ENCODE measurements at places on chromosomes 7 and 10.
A peak's percentile ranks its signal among the peaks of the same experiment; 100 is the strongest.

DNA sequence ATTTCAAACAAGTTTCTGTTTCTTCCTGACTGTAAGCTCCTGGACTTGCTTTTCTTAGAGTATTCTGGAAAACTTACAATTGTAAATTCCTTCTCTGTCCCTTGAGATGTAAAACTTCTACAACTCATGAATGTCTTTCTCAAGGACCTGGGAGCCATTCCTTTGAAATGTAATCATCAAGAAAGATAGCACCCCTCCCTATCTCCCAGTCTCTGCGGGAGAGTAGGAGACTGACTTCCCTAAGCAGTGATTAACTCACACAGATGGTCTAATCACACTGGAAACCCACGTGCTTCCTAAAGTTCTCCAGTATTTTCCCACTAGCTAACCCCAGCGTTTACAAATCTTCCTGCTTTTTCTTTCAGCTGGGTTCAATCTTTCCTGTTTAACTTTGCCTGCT lies 549.4 kb downstream of the SORCS1 start:
- DNase-seq = no peak

- no peak for DNase-seq
Observed at GRCh38 chr10:130739757-130740145, 571.8 kb downstream of the TCERG1L start.

DNA sequence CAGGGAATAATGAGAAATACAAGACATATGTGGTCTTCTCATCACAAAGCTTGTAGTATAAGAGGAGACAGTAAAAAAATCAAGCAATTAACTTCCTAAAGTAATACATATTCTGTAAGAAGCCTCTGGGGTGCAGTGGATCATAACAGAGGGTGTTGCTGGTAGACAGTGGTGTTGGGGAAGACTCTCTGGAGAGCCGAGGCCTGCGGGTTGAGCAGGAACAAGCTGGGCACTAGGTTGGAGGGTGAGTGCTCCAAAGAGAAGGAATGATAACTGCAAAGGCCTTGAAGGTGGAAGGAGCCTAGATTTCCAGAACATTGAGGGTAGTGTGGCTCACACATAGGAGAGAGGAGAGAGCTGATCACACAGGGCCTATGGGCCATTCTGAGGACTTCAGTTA lies 1.5 kb downstream of the GIMAP4 start:
- no peak for DNase-seq

DNA sequence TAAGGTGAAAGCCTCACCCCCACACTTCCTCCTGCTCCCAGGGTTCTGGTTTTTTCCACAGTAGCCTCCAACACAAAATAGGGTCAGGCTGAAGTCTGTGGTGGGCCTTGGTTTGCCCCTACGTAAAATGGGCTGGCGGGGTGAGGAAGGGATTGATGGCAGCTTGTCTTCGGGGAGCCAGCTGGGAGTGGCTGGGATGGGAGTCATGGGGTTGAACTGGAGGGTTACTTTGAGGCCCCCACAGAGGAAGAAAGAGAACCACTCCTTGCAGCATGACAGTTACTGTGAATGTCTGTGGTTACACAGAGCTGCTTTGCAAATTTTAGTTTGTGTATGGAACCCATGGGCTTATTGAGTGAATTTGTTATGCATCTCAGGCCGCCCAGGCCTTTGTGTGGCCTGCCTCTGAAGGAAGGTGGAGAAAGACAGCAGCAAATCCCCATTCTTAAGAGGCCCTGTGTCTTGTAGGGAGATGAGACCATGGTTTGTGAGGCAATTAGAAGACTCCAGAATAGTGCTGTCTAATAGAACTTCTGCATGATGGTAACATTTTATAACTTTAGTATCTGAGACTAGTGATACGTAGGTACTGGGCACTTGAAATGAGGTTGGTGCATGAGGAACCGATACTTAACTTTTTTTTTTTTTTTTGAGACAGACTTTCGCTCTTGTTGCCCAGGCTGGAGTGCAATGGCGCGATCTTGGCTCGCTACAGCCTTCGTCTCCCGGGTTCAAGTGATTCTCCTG lies 8.1 kb downstream of the TRIM8 start:
- no peak for DNase-seq

GRCh38 chr7:51251290-51251689 lies 65.3 kb downstream of the COBL start:
- no peak for DNase-seq

DNA sequence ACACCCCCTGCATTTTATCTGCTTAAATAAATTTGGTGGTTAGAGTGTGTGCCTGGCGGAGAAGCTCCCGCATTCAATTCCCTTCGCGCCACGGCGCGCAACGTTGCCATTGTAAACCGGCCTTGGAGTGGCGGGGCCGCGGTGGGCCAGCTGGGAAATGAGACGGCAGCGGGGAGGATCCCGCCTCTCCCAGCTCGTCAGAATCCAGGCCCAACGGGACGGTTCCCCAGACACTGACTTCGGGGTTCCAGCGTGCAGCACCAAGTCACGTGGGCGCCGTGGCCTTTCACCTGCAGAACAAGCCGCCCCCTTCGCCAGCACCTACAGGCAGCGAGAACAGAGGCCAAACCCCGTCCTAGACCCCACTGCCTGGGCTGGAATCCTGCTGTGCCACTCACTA lies 103.4 kb downstream of the GRID1 start:
- no peak for DNase-seq

DNA sequence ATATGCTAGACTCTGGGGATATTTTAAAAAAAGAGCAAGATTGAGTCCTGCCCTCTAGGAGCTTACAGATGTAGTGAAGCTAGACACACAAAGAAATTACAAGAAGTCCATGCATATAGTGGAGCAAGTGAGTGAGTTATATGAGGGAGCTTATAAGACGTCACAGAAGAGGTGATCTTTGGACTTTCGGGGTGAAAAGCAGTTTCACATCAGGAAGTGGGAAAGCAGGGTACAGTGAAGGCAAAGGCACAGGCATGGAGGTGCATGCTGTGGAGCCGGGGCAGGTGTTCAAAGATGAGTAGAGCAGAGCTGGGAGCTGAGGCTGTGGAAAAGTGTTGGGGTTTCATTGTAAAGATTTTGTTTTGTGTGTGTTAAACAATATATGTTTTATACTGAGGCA lies 38.5 kb upstream of the EXOC6 start:
- no peak for DNase-seq

GRCh38 chr10:9024210-9024609 lies 969.7 kb downstream of the GATA3 start:
- no peak for DNase-seq

GRCh38 chr10:101779544-101780186 lies 3.6 kb downstream of the NPM3 start:
- DNase-seq = peak; percentile 93

GRCh38 chr10:103254538-103255325 lies 9.0 kb downstream of the RPEL1 start:
- DNase-seq = peak; percentile 36

- no peak for DNase-seq
Observed at GRCh38 chr7:130366564-130366963, 13.7 kb upstream of the CPA1 start.

DNA sequence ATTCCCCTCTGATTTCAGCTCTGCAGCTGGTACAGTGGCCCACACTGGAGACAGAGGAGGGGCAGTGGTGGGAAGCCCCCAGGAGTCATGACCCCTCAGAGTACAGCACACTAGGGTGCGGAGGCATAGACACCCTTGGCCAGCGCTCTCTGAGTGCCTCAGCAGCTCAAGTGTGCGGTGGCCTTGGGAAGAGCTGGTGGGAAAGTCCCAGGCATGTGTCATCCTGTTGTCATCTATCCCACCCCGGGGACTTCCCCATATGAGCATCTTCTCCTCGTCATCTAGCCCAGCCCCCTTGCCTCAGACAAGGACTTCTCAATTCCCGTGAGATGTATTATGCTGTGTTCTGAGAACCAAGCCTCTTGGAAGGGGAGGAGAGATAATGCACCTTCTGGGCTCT lies 15.6 kb upstream of the PPIF start:
- peak; percentile 74 for DNase-seq

DNA sequence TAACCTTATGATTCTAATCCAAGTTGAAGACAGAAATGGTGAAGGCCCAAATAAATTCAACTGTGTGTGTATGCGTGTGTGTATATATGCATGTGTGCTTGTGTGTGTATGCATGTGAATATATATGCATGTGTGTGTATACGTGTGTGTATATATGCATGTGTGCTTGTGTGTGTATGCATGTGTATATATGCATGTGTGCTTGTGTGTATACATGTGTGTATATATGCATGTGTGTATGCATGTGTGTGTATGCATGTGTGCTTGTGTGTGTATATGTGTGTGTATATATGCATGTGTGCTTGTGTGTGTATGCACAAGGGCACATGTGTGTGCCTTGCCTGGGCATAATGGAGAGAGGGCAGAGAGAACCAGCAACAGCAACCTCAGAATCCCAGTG lies 184.7 kb upstream of the PLPP4 start:
- no peak for DNase-seq

- no peak for DNase-seq
Observed at GRCh38 chr7:103073989-103074518, 542 bp downstream of the FBXL13 start.

DNA sequence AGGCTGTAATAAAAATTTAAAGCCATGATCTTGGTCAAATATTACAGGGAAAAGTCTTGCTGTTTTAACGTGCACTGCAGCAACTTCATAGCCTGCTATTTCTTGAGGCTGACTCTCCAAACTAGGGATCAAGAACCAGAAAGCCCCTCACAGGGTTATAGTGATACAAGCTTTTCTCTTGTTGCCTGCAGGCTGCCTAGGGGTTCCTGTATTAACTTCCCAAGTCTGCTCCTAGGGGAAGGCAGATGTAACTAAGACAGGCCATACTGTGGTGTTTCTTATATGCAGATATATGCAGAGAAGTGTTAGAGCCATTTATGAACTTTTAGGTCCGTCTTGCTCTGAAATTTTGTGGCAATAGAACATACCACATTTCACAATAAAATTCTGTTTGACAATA lies 175.7 kb downstream of the FOXP2 start:
- DNase-seq = no peak

GRCh38 chr7:143519411-143520131 lies 41.9 kb downstream of the TAS2R41 start:
- no peak for DNase-seq
